ENCODE measurements at places on chromosomes 1 and 21.

- DNase-seq, result no peak
Measured at GRCh38 chr1:153698020-153698922, 19.8 kb downstream of the NPR1 start.

GRCh38 chr1:230503726-230504125, 77.6 kb upstream of the PGBD5 start:
- DNase-seq, result no peak

GRCh38 chr1:240462766-240463395, 149.1 kb downstream of the GREM2 start:
- no peak for DNase-seq

GRCh38 chr1:24091971-24092482, 19.9 kb downstream of the MYOM3 start:
- no peak for DNase-seq

DNA sequence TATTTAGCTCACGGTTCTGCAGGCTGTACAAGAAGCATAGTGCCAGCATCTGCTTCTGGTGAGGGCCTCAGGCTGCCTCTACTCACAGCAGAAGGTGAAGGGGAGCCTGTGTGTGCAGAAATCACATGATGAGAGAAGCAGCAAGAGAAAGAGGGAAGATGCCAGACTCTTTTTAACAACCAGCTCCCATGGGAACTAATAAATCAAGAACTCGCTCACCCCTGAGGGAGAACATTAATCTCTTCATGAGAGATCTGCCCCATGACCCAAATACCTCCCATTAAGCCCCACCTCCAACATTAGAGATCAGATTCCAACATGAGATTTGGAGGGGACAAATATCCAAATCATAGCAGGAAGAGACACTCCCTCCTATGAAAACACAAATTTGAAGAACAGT, 74.1 kb downstream of the OLFML2B start:
- DNase-seq, result no peak

Measured in midbrain (tissue), 1 donor.